ENCODE measurements at places on chromosomes 12 and 14. TPM values are rescaled to one million over a fixed set of nuclear protein-coding genes. Genes with fewer than 3 reads are reported as not detected.

DNA sequence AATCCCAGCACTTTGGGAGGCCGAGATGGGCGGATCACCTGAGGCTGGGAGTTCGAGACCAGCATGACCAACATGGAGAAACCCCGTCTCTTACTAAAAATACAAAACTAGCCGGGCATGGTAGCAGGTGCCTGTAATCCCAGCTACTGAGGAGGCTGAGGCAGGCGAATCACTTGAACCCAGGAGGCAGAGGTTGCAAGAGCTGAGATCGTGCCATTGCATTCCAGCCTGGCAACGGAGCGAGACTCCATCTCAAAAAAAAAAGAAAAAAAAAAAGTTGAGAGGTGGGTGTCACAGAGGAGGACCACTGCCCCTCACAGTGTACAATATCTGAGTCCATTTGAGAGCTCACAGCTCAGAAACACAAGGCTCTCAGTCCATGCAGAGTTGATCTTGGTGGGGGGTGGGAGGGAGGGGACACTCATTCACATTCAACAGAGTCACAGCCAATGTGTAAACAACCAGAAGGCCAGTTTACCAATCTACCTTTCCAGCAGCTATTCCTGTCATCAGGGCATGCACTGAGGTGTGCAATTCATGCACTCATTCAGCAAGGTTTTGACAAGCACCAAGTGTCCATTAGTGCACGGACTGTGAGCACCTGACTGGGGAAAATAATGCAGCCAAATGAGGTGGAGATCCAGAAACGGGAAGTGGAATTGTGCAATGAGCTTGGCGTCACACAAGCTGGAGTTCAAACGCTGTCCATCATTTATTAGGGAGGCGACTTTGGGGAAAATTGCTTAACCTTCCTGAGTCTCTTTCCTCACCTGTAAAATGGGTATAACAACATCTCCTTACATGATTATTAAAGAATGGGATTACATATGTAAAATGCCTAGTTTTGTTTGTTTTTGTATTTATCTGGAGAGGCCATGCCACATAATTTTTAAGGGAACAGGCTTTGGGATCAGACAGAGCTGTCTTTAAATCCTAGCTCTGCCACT is 4.4 kb upstream of the EIF5 start:
- no peaks in the 10 kb centered on the region for H3K27me3 ChIP-seq
- H3K4me3 ChIP-seq: no peak overlapping the region
- H3K27ac ChIP-seq: no peak overlapping the region
- peaks cover 12% of the 10 kb centered on the region for H3K4me1 ChIP-seq
- no peaks in the 10 kb centered on the region for H3K36me3 ChIP-seq
- DNase-seq: no peak

- H3K36me3 ChIP-seq: no peaks in the 10 kb centered on the region
- H3K4me3 ChIP-seq: no peak overlapping the region
- no peaks in the 10 kb centered on the region for H3K4me1 ChIP-seq
- H3K27ac ChIP-seq: no peak overlapping the region
- no peak for DNase-seq
- no peaks in the 10 kb centered on the region for H3K27me3 ChIP-seq
Observed at GRCh38 chr12:18926188-18926587, 188.3 kb downstream of the CAPZA3 start.

GRCh38 chr14:79404874-79405511 is 806.3 kb downstream of the DIO2 start:
- H3K4me3 ChIP-seq: no peak overlapping the region
- no peak for DNase-seq
- no peak overlapping the region for H3K27ac ChIP-seq
- H3K27me3 ChIP-seq: no peaks in the 10 kb centered on the region
- H3K36me3 ChIP-seq: no peaks in the 10 kb centered on the region

GRCh38 chr14:57937676-57938075 is 71.8 kb upstream of the SLC35F4 start:
- no peak for DNase-seq
- H3K27ac ChIP-seq: no peak overlapping the region
- H3K36me3 ChIP-seq: no peaks in the 10 kb centered on the region
- H3K4me1 ChIP-seq: no peaks in the 10 kb centered on the region
- no peak overlapping the region for H3K4me3 ChIP-seq
- no peaks in the 10 kb centered on the region for H3K27me3 ChIP-seq

GRCh38 chr14:104119488-104120251 is 18.7 kb upstream of the KIF26A start:
- H3K36me3 ChIP-seq: no peaks in the 10 kb centered on the region
- peaks cover 58% of the 10 kb centered on the region for H3K27me3 ChIP-seq
- no peak for DNase-seq

The ADGRD1 gene
- polyA plus RNA-seq: 2.1 TPM

The MYF6 gene
- polyA plus RNA-seq: 0.71 TPM
